ENCODE measurements at places on chromosomes 7 and 10.

- ATAC-seq = no peak
Observed at GRCh38 chr7:53418834-53419482, 383.5 kb downstream of the POM121L12 start.

DNA sequence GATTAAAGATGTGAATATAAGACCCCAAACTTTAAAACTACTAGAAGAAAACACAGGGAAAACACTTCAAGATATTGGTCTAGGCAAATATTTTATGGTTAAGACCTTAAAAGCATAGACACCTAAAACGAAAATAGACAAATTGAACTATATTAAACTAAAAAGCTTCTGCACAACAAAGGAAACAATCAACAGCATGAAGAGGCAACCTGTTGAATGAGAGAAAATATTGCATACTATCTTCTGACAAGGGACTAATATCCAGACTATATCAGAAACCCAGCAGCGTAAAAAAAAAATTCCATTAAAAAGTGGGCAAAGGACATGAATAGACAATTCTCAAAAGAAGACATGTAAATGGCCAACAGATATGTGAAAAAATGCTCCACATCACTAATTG lies 18.6 kb downstream of the PAPSS2 start:
- ATAC-seq = no peak

- no peak for ATAC-seq
Observed at GRCh38 chr10:92604841-92605240, 11.9 kb downstream of the KIF11 start.

DNA sequence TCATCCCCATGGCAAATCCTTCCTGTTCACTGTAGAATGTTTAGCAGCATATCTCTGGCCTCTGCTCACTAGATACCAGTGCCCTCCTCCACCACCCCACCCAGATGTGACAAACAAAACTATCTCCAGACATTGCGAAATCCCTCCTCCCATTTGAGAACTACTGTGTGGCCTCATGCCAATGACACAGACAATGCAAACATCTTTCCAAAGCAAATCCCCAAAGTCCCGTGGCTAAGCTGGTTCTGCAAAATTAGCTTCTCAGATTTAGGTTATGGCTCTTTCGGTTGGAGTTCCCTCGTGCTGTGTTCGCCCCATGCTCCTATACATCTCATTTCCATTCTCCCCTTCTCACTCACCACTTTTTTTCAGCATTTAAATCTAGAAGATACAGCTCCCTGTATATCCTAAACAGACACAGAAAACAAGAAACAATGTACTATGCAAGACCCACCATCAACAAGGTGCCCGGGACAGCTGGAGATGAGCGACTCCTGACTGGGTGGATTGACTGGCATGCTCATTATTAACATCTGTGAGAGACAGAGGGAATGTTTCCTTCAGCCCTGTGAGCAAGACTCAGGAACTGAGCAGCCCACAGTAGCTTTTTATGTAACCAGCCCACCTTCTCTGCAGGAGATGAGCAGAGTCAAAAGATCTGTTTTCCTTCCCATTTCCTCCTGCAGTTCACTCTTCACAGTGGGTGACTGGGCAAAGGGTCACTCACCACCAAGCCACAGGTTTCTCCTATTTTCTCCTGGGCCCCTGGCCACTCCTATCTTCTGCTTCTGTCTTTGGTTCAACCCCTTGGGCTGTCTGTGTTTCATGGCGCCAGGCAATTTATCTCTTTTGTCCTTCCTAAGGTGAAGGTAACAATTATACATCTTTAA lies 225.7 kb upstream of the AOAH start:
- no peak for ATAC-seq

GRCh38 chr7:124785994-124786393 lies 20.4 kb upstream of the GPR37 start:
- no peak for ATAC-seq

- ATAC-seq = no peak
Observed at GRCh38 chr7:66804001-66804400, 63.5 kb downstream of the RABGEF1 start.

GRCh38 chr7:157006205-157006747 lies 4.2 kb downstream of the MNX1 start:
- ATAC-seq = no peak

DNA sequence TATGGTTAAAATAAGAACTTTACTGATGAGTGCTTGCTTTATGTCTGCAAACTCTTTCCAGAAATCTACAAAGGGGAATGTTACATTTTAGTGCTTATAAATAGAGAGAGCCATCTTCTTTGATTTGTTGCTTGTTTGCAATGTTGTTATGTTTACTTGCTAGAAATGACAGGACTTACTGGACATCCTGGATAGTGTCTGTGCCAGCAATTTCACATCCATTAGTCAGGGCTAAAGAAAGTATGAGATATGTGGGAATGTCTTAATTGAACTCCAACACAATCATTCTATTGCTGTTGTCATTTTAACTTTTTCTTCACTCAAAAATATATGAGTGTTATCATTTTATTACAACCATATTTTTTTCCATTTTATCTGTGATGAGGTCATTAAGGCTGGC lies 453.2 kb downstream of the TNS3 start:
- ATAC-seq = no peak

GRCh38 chr7:98483276-98483963 lies 82.5 kb upstream of the BAIAP2L1 start:
- no peak for ATAC-seq

DNA sequence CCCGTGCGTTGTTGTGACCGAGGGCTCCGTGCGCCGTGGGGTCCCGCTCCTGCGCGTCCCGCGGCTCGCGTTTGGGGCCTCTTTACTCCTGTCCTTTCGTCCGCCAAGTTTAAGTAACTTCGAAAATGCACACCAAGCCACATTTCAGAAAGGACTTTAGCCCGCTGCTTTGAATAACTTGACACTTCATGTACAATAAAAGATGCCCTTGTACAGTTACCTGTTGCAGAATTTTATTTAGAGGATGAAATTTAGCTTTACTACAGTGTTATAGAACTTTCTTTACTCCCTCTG lies 459 bp downstream of the SUGCT start:
- no peak for ATAC-seq
